HuH-7 (cell line): ENCODE measurements at places on chromosomes 13 and 19.

DNA sequence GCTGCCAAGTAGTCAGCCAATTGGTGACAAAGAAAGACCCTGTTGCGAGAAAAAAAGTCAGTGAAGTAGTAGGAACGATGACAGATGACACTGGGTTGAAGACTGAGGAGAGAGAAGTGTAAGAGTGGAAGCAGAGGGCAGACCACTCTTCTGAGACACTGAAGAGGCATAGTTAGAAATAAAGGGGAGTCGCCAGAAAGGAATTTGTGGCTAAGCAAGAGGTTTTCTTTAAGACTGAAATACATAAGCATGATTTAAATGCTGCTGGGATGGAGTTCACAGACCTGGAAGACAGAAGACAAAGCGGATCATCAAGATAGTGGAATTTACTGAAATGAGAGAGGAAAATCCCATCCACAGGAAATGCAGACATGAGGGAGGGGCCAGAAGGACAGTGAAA is 56.2 kb upstream of the USPL1 start:
- no peak for DNase-seq

DNA sequence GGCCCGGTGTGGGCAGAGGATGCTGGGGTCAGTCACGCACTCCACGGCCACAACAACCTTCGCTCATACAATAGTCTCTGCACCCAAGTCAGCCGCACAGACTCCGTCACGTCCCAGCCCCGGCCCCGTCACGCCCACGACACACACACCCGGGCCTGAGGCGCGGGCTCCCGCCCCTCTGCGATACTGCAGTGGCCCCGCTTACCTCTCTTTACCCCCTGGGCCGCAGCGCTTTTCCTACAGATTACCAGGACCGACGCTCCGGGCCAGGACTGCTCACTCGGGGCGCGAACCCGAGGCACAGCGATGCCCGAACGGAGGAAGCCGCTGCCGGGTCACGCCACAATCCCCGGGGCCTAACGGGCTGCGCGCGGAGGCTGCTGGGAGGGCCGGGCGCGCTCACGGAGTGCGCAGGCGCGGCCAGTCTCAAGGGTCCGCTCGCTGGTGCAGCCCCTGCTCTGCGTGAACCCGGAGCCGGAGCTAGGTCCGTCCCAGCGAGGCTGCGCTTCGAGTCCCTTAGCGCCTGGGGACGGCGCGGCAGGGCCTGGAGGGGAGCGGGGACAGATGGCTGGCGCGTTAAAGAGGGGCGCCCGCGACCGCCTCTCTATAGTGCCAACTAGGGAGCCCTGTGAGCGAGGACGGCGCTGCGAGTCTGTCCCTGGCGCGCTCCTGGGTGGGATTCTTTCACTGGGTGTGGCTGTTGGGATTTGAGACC is at the start of gene ZFP82:
Gene ZFP82, minus strand, starts transcription at position 358 of the 715 bp plus-strand sequence. CDS start 8,855 bp downstream, outside the sequence.
- DNase-seq: peak; percentile 93

- DNase-seq: peak; percentile 93
Observed at GRCh38 chr19:46614114-46614722, 10.7 kb downstream of the PTGIR start.

GRCh38 chr13:46961719-46962118 is 64.9 kb upstream of the HTR2A start:
- no peak for DNase-seq

GRCh38 chr19:38387550-38388348 is at the start of gene GGN:
Gene GGN (minus strand): TSS chr19:38388034. CDS start chr19:38387261, 773 bp downstream.
- peak; percentile 99 for DNase-seq

- DNase-seq: no peak
Observed at GRCh38 chr19:1986357-1987162, 29.0 kb downstream of the BTBD2 start.

GRCh38 chr19:10422046-10422461 is 1.7 kb downstream of the PDE4A start:
- DNase-seq: peak; percentile 45

DNA sequence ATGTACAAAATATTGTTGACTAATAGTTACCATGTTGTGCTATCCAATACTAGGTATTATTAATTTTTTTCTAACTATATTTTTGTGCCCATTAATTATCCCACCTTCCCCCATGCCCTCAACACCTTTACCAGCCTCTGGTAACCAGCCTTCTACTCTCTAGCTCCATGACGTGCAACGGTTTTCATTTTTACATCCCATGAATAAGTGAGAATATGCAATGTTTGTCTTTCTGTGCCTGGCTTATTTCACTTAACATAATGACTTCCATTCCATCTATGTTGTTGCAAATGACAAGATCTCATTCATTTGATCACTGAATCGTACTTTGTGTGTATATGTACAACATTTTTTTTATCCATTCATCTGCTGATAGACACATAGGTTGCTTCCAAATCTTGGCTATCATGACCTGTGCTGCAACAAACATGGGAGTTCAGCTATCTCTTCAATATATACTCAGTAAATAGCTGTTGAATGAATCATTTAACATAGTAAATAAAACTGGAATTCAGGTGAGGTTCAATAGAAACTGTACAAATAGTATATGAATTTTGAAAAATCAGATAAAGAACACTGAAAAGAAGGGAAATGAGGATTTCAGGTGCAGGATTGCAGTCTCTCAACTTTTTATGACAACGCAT is 509.0 kb upstream of the MIR17HG start:
- no peak for DNase-seq

- DNase-seq: no peak
Observed at GRCh38 chr13:48411147-48411794, 1.6 kb downstream of the LPAR6 start.

DNA sequence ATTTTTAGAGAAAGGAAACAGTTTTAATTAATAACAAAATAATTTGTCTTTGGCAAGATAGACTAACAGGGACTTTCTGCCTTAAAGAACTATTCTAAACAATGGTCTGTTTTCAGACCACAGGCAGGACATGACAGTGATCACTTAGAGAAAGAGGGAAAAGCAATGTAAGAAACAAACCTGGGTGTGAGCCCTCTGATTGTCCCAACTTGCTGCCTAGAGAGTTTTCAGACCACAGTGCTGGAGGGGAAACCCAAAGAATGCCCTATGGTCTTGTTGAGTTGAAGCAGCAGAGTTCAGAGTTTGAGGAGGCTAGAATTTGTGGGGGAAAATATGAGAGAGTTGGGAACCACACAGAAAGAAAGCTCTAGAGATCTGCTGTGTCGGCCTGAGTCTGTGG is 38.1 kb downstream of the DGKH start:
- DNase-seq: no peak

- DNase-seq: no peak
Observed at GRCh38 chr19:825897-826644, 1.6 kb upstream of the AZU1 start.

DNA sequence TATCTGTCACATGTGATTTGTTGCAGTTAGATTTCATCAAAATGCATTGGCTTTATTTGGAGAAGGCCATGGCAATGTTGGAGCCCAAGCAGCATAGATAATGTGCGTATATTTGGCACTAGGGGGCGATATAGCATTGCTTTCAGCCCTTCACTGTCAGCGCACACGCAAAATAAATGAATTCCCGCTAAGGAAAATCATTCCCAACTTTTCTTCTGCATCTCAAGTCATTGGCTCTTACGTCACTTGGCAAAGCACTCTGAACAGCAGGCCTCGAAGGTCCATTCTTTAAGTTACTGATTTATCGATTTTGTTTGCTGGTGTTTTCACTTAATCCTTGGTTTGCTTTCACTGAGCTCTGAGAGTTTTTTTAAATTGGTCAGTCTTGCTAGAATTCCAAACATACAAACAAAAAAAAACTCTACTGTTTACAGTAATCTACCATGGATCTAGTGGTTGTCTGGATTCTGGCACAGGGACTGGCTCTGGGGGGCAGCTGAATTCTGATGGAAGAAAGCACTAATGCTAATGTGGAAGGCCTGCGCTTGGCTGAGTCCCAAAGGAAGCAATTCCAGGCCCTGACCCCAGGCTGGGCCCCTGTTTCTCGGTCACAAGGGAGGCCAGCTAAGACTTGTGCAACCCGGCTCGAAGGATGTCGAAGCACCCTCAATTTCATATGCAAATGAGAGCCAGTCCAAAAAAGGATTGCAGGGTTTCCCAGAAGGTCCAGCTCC is 97.7 kb upstream of the IPO5 start:
- peak; percentile 21 for DNase-seq

- no peak for DNase-seq
Observed at GRCh38 chr19:30598688-30599087, 226.5 kb downstream of the ZNF536 start.

- no peak for DNase-seq
Observed at GRCh38 chr19:30293051-30293785, 79.0 kb upstream of the ZNF536 start.

- DNase-seq: no peak
Observed at GRCh38 chr19:51093510-51094345, 11.0 kb upstream of the KLK14 start.

DNA sequence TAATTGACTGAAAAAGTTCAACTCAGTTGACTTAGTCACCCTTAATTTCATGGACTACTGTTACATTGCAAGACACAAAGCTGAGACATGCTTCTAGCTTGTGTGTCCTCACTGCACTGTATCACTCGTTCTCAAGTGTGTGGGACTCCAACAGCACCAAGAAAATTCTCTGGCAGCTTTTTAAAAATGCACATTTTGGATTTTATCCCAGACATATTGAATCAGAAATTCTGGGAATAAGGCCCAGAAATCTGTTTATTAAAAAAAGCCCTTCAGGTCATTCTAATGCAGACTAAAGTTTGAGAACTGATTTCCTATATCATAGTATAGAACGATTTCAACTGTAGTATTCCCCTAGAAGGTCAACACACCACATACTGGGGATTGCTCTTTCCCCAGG is 1485.3 kb downstream of the PCDH9 start:
- no peak for DNase-seq

DNA sequence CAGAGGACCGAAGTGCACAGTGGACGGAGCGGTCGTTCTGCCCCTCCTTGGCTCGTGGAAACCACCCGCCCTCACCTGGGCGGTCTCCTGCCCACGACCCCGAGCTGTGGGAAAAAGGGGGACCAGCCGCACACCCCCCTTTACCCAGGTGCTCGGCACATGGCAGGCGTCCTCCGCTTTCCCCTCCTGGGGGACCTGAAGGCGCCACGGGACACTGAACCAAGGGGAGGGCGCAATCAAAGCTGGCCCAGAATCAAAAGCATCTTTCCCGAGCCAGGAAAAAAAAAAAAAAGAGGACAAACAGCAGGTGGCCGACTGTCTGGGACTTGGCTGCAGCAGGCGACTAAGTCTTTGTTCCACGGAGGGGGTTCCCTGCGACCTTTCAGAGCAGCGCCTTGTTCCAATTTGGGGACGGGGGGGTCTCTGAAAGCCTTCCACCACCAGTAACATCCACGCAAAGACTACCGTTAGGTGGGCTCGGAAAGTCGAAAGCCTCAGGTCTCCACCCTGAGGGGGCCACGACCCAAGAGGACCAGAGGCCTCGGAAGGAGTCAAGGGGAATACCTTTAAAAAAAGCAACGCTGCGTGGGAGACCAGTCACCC is 1.1 kb downstream of the MBD3 start:
- DNase-seq: no peak

DNA sequence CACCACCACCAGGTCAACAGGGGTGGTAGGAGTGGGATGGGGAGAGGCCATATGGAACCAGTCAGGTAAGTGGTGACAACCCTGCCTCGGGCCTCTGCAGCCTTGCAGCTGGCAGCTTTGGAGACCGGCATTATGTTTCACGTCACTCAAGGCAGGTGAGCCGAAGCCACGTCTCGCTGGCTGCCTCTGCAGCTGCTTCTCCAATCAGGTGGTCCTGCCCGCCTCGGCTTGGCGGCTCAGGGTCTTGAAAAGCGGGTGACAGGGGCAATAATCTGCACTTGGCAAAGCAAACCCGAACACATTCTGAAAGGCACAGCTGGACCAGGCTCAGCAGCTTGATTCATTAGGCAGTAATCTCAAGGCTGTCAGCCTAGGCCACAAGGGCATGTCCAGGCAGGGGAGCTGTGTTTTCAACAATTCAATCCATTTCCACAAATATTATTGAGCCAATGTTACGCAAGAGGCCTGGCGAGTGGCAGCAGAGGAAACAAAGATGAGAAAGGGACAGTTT is 77.4 kb upstream of the PCDH8 start:
- no peak for DNase-seq

- DNase-seq: no peak
Observed at GRCh38 chr13:99035715-99036114, 57.9 kb upstream of the DOCK9 start.

DNA sequence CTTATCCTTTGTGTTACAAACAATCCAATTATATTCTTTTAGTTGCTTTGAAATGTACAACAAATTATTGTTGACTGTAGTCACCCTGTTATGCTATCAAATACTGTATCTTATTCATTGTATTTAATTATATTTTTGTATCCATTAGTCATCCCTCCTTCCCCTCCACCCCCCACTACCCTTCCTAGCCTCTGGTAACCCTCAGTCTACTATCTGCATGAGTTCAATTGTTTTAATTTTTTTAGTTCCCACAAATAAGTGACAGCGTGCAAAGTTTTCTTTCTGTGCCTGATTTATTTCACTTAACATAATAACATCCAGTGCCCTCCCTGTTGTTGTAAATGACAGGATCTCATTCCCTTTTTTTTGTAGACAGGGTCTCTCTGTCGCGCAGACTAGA is 4.5 kb downstream of the SAE1 start:
- no peak for DNase-seq

DNA sequence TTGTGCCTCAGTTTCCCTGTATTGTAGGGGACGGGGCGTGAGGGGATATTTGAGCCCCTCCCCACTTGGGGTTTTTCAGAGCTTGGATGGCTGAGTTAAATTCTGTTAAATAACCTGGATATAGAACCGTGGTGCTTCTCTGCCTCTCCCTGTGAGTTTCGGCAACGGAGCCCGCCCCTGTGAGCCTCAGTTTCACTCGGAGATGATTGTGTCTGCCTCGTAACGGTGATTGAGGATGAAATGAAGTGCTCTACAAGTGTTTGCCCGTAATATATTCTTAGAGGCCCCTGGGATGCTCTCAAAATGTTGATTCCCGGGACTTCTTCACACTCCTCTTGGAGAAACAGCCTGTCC is 509 bp downstream of the KXD1 start:
- no peak for DNase-seq

DNA sequence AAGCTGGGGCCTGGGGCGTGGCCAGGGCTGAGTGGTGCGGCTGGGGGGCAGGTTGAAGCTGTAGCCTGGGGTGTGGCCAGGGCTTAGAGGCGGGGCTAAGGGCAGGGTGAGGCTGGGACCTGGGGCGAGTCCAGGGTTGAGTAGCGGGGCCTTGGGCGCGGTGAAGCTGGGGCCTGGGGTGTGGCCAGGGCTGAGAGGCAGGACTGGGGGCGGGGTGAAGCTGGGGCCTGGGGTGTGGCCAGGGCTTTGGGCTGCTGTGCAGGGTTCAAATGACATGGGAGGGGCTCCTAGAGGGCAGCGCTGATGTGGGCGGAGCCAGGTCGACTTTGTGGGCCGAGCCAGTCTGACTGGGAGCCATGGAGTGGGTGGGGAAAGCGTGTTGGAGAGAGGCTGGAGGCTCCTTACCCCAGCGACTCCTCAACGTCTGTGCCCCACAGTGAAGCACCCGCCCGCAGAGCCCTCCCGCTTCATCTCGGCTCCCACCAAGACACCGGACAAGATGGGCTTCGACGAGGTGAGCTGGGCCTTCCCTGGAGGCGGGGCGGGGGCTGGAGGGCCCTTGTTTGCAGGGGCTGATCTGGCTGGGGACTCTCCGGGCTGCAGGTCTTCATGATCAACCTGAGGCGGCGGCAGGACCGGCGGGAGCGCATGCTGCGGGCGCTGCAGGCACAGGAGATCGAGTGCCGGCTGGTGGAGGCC is 21.5 kb downstream of the COLGALT1 start:
- peak; percentile 35 for DNase-seq

GRCh38 chr13:30808600-30808999 is 73.3 kb downstream of the ALOX5AP start:
- DNase-seq: no peak

GRCh38 chr19:34393031-34393430 is 11.2 kb upstream of the PDCD2L start:
- DNase-seq: no peak

GRCh38 chr19:10701955-10702525 is 801 bp downstream of the QTRT1 start:
- peak; percentile 66 for DNase-seq
